Kidney glomerular epithelial cell (primary cell): ENCODE measurements at places on chromosomes 5 and 9.

DNA sequence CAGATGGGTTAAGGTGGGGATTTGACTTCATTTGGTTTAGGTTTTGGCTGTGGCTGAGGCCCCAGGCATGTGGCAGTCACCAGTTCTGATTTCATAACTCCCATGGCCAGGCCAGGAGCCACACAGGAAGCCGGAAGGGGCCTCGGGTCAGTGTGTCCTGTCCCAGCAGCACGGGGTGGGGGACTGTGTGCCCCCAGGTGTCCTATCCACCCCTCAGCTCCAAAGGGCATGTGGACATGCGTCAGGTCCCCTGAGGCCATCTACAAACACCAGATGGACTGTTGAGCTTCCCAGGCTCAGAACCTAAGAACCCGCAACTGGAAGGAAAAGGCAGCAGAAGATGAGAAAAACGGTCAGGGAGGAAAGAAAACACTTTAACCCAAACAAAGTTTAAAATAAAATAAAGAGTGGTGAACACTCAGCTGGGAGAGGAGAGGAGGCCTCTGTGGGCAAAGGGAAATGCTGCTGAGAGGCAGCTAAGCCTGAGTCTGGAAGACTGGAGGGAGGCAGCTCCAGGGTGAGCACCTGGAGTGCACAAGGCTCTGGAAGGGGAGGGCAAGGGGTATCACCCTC, 260.8 kb downstream of the AUH start:
- no peak for DNase-seq

DNA sequence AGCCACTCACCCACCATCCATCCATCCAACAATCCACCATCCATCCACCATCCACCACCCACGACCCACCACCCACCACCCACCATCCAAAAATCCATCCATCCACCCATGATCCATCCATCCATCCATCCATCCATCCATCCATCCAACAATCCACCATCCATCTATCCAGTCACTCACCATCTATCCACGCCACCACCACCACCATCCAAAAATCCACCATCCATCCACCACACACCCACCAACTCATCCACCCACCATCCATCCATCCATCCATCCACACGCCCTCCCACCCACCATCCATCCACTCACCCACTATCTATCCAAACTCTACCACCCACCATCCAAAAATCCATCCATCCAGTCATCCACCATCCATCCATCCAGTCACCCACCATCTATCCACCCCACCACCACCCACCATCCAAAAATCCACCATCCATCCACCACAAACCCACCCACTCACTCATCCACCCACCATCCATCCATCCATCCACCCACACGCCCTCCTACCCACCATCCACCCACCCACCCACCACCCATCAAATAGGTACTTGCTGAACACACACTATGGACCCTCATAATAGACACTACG, 9.0 kb downstream of the DPH7 start:
- DNase-seq = no peak

DNA sequence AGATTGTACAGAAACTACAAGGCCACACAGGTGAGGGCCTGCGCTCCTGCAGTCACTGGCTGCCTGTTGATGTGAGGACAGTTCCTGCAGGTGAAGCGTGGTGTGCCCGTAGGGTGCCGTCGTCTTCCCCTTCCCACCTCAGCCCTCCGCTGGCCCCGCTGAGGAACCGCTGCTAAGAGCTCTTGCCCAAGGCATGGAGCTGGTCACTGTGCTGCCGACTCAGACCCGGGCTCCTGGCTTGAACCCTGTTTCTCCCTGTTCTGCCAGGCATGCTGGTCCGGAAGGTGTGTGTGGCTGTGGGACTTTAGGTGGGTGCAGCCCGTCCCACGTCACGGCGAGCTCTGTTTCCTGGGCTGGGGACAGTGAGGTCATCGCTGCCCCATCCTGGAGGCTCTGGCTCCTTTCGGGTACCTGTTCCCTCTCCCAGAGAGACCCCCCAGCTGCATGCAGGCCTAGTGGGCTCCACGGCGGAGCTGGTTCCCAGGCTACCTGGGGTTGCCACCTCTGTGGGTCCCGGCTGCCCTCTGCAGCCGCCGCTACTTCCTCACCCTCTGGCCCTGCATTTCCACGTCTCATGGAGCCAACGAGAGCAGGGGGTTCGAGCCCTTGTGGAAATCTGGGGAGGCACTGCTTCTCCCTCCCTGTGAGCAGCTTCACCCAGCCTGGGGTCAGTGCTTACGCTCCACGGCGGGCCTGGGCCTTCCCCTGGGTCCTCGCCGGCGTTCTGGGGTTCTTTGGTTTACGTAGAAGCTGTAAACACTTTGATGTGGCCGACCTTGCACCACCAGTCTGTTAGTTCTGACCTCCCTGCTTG, 7.6 kb downstream of the RNU6ATAC start:
- DNase-seq = no peak

DNA sequence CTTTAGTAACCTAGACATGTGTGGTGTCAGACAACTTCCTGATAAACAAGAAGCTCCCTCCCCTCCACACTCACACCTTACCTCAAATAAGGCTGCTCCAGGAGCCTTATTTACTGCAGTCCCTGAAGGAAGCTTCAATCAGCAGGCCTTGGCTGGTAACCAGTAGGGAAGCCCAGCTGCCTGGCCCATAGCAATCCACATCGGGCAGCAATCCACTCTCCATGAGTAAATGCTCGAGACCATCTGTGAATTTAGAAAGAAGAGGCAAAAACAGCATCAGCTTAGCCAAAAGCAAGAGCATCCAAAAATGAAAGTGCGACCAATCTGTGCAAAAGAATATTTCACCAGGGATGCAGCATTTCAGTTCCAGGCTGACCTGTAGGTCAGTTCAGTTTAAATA, 213.3 kb upstream of the TUSC1 start:
- DNase-seq = no peak
